Activated CD4-positive, alpha-beta memory T cell treated with anti-CD3 and anti-CD28 coated beads for 36 hours (primary cell): ENCODE measurements at places on chromosomes 5 and 9. TPM values are rescaled to one million over a fixed set of nuclear protein-coding genes. Genes with fewer than 3 reads are reported as not detected.

DNA sequence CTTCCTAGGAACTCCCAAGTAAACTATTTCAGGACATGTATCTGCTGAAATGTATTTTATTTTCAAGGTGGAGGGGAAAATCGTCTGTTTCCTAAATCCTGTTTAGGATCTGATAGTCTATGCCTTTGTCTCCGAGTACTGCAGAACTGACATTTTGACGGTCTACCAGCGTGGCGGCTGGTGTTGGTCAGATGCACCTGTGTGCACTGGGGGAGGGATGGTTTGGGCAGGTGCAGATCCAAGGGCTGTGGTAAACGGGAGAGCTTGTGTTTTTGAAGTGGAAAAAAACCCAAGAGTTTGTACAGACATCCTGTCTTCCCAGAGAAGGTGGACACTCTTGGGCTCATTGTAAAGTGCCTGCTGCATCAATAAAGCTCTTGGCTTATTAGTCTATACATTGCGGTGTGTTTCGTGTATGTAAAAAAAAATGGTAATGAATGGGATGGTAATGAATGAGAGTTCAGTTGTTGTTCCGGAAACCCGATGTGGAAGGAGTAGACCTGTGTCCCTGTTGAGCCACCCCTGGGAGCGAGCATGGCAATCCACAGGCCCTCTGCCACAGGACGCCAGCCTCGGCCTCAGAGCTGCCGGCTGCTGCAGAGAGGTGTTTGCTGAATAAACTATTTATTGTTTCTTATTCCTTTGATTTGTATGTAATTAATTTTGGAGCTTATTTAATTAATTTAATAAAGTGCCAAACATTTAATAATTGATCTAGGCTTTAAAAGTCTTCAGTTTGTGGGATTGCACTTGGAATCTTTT lies 15.3 kb downstream of the ARPC5L start:
- no peaks in the 10 kb centered on the region for H3K27me3 ChIP-seq
- H3K4me3 ChIP-seq, result no peak overlapping the region
- no peak for DNase-seq
- H3K27ac ChIP-seq, result peak overlapping the region; percentile 28
- peaks cover 22% of the 10 kb centered on the region for H3K4me1 ChIP-seq

DNA sequence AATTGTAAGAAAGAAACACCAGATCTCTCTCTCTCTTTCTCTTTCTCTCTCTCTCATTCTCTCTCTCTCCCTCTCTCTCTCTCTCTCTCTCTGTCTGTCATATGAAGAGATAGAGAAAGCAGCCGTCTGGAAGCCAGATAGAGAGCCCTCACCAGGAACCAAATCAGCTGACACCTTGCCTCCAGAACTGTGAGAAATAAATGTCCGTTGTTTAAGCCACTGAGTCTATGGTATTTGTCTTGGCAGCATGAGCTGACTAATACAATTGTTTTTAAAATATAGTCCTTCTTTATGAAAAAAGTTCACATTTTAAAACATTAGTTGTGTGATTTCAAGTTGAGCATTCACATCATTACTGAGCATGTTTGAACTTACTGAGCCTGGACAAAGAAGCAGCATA lies 275.6 kb downstream of the CETN3 start:
- H3K27ac ChIP-seq, result no peak overlapping the region
- no peak for DNase-seq
- no peaks in the 10 kb centered on the region for H3K36me3 ChIP-seq
- H3K27me3 ChIP-seq, result no peaks in the 10 kb centered on the region
- no peaks in the 10 kb centered on the region for H3K4me1 ChIP-seq

DNA sequence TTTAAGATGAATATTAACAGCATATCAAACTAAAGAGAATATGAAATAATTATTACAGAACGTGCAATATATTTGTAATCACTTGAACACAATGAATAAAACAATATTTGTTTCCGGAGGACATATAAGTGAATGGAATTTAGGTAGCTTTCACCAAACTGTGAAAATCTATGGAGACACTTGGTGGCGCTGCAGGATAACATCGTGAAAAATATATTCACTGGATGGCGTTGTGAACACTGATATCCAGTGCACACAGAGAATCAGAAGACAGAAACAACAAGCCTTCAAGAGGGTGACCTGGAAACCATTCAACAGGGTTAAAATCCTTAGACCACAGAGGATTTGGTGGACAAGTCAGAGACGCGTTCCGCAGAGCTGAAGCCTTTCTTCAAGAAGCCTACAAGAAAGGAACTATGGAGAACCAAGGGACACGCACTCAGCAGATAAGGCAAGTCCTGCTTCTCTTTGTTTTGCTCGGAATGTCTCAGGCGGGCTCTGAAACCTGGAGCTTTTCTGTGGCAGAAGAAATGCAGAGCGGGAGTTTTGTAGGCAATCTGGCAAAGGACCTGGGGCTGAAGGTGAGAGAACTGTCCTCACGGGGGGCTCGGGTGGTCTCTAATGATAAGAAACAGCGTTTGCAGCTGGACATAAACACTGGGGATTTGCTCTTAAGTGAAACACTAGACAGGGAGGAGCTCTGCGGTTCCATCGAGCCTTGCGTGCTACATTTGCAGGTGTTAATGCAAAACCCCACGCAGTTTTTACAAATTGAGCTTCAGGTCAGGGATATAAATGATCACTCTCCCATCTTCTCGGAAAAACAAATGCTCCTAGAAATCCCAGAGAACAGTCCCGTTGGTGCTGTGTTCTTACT lies at the start of gene PCDHB11:
PCDHB11 (plus strand) TSS at position 269 of the 877 bp plus-strand sequence; CDS start at position 417, 148 bp downstream.
- no peak within 1 kb of the TSS for H3K27ac ChIP-seq
- DNase-seq, result no peak
- H3K27me3 ChIP-seq, result peaks cover 31% of the 10 kb centered on the region
- H3K4me3 ChIP-seq, result no peak within 1 kb of the TSS
- peaks cover 6% of the 10 kb centered on the region for H3K36me3 ChIP-seq

GRCh38 chr9:71774920-71775319 lies 6.6 kb upstream of the CEMIP2 start:
- H3K4me3 ChIP-seq, result no peak overlapping the region
- no peak overlapping the region for H3K27ac ChIP-seq
- no peak for DNase-seq

GRCh38 chr5:82010696-82011095 lies 38.9 kb downstream of the ATG10 start:
- H3K4me1 ChIP-seq, result no peaks in the 10 kb centered on the region
- H3K36me3 ChIP-seq, result peaks cover 25% of the 10 kb centered on the region
- DNase-seq, result no peak
- H3K27me3 ChIP-seq, result no peaks in the 10 kb centered on the region

The IFNB1 gene
- total RNA-seq, result 0.26 TPM

The C9orf153 gene
- 0.26 TPM for total RNA-seq

The PTGS1 gene
- total RNA-seq, result not detected

The SLC34A3 gene
- not detected for total RNA-seq
